ENCODE measurements at places on chromosomes 4 and X.

DNA sequence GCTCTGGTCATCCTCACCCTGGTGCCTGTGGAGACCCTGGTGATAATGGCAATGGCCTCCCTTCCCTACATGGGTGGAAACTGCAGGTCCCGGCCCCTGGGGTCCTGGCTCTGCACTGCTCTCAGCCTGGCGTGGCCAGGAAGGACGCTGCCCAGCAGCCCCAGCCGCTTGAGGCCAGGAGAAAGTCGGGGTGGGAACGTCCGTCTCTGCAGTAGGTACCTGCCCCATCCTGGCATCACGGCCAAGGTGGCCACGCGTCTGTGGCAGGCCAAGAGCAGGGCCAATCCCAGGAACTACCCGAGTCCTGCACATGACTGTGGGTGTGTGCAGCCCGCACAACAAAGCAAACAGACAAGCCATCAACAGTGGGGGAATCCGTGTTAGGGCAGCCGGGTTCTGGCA, 33.8 kb downstream of the FGFRL1 start:
- no peak for DNase-seq

DNA sequence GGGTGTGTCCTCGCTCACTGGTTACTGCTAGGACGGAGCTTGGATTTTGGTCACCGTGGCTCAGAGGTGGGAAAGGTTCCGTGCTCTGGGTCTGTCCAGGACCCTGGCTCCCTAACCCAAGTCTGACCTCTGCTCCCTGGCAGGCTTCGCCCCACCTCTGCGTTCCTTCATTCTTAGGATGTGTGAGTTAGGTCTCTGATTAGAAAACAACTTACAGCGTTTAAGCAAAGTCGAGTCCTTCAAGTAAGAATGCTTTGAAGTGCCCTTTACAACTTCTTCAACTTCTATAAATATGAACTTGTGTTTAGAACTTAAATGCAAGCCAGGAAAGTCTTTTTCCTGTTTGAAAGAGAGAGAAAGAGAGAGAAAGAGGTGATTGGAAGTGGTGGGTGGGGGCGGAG, 891 bp downstream of the TLR2 start:
- no peak for DNase-seq

GRCh38 chr4:135207531-135207930, 1005.9 kb upstream of the PABPC4L start:
- DNase-seq, result no peak

GRCh38 chrX:111719426-111720210, 38.6 kb downstream of the ALG13 start:
- DNase-seq, result no peak

DNA sequence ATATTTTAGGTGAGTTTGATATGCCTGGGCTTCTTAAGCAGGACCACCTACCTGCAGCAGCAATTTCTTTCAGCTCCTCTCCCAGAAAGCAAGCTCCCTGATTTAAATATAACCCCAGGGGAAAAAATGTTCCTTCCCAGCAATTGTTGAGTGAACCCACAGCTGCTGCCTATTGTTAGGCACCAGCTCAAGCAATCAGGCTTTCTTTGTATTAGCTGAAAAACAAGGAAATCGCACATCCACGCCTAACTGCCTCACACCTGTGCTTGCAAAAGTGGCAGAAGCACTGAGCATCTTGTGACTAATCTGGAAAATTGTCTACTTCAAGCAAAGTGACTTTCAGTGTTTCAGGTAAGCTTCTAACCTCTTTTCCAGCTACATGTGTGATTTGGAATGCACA, 432.2 kb downstream of the SMARCA1 start:
- DNase-seq, result peak; percentile 93

DNA sequence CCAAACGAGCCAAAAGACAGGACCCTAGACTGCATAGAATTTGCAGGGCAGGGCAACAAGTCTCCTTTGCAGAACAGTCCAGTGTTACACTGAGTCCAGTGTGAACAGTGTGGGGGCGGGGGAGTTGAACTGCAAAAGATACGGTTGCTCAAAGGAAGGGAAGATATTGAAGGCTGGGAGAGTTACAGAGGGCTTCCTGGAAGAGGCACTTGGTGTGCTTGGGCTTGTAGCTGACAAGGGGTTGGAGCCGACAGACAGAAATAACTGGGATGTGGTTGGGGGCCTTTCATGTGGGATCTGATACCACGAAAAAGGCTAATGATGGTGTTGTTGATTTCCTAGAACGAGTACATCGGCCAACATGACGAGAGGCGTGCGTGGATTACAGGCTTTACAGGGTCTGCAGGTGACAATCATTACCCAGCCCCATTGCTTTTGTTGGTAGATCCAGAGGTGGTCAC, 6.1 kb downstream of the XPNPEP2 start:
- no peak for DNase-seq

DNA sequence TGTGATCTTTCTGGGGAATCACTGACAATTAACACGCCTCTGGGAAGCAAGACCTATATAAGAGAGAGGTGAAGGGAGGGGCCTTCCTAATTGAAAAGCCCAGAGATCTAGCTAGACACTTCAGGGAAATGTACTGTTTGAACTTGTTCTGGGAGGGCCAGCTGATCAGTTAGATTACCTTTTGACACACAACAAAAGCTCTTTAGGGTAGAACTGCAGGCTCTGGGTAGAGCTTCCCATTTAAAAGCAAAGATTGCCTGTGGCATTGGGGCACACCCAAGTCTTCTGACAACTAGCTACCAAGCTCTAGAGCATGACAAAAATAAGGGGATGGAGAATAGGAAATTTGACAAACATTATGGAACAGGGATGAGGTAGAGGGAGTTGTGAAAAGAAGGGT, 26.3 kb downstream of the AREG start:
- no peak for DNase-seq

DNA sequence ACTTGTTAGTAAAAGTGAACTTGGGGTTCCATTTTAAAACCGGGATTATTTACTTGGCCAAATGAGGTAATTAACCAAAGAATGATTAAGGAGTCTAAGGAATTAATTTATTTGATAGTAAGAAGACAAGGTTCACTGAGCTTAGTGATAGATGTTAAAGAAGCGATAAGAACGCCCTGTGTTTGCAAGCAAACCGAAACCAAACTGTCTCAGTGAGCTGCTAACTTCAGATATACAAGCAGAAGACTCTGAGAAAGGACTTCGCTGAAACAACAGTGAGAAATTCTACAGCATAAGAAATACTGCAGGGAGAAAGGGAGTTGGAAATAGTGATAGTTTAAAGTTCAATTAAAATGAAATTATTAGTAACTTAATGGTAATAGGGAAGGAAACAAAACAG, 37.6 kb upstream of the SHISA3 start:
- no peak for DNase-seq

DNA sequence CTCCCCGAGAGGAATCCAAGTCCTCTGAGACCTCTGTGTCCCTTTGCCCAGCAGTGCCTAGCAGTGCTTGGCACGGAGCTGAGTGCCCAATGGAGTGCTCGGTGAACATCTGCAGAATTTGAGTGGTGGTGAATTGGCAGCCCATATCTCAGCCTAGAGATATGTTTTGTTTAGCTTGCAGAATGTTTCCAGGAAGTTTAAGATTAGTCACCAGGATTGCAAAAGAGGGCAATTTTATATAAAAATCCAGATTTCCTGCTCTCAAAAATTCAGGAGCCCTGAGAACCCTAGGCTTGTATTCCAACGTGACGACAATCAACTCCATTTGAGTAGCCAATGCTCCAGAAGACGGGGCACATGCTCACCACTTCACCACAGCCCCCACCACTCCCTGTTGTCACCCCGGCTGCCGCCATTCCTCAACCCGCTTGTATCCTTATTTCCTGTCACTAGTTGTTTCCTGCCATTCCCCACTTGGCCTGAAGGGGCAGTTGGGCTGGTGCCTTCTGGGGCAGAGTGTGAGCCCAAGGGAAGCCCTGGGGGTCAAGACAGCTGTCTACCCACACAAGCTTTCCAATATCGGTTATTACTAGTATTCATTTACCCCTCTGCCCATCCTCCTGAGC, 116.9 kb downstream of the EFNB1 start:
- DNase-seq, result peak; percentile 47

GRCh38 chrX:20215565-20215964, 51.1 kb downstream of the RPS6KA3 start:
- DNase-seq, result no peak

GRCh38 chrX:24014388-24015018, 12.5 kb downstream of the KLHL15 start:
- no peak for DNase-seq

- DNase-seq, result no peak
These were observed 2.9 kb upstream of the SCARB2 start for GRCh38 chr4:76216524-76216923.

GRCh38 chrX:15500497-15500966, at the start of gene BMX:
BMX (plus strand) TSS chrX:15500807; CDS start chrX:15508354, 7,547 bp downstream.
- no peak for DNase-seq

DNA sequence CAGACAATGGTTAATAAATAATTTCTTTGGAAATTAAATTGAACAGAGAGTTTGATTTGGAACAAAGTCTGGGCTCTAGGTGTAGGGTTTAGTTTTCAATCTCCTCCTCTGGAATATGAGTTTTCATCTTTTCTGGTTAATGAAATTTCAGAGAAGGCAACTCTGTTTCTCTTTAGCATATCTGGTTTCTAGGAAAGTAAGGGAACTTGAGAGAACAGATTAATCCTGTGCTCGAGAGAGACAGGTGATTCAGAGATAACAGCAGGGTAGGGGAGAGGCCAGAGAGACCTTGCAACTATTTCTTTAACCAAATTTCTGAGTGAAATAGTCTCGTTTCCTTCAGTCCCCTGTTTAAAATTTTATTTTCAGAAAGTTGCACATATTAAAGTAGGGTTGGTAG, 275.4 kb downstream of the GALNTL6 start:
- DNase-seq, result no peak

DNA sequence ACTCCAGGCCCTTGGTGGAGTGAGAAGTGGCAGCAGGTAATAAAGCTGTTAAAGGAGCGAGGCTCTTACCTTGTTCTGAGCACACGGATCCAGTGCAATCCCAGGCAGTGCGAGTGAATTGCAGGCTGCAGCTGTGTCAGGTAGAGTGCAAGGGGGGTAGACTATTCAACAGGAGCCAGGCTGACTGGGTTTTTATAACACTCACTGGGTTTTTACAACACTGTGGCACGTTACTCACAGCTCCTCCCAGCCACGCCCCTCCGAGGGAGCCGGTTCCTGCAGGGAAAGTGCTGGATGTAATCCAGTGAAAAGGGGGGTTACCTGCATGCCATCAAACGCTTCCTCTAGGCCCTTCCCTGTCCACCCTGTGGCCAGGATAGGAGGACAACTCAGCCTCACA, 358 bp downstream of the FGFBP1 start:
- DNase-seq, result peak; percentile 20

DNA sequence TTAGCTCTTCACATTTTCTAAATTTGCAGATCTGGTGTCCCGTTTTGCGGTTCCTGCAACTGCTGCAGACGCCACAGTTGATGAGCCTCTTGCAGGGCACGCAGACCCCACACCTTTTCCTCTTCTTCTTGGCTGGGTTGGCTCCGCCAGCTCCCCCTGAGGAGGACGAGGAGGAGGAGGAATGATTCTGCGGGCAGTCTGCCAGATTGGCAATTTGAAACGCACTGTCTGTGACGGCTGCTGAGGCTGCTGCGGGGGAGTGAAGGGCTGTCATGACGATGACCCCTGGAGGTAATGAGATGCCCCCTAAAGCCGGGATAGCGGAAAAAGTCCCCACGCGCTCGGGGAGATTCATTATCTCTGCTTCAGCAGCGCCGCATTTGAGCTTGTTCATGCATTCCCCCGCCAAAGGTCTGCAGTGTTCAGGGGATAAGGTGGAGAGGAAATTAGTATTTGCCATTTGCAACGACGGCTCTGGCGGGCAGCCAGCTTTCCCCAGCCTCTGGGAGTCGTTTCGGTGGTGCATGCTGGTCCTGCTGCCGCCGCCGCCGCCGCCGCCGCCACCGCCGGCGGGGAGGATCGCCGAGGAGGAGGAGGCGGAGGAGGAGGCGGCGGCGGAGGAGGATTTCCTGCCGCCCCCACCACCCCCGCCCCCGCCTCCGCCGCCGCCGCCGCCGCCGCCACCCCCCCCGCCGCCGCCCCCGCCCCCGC, 3.8 kb downstream of the CXXC4 start:
- peak; percentile 95 for DNase-seq

DNA sequence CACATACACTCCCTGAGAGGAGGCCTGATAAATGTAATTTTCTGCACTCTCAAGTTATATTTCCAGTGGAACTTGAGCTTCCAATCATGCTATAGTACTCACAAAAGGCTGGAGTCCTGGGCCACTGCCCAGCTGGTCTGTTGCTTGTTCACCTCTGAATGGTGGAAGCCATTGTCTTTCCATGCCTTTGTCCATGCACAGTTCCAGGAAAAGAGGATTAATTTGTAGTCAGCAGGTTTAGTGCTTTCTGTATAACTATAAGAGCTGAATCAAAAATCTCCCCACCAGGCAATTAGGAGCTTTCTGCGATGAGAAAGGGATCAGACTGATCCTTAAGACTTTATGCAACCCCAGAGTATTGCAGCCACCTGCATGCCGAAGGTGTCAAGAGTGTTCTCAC, 195.4 kb upstream of the PGRMC2 start:
- DNase-seq, result no peak

GRCh38 chr4:16032396-16032770, 51.4 kb downstream of the PROM1 start:
- DNase-seq, result no peak

- DNase-seq, result peak; percentile 9
These were observed 14.8 kb upstream of the LAP3 start for GRCh38 chr4:17562157-17562556.

DNA sequence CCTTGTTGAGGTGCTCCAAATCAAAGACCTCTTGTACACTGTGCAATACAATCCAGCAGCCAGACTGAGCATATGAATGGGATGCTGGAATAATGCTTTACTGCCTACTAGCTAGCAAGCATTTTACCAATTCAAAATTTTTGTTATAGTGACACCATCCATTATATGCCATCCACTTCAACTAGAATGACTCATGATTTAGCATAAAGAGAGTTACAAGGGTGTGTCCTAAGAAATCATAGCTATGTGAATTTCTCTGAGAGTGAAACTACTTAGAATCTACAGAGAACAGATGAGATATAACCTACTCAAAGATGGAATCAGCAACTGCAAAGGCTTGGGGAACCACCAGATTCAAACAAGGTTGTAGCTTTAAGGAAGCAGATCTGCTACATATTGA, 221.9 kb downstream of the LHFPL1 start:
- no peak for DNase-seq

GRCh38 chrX:13750812-13751211, 16.3 kb downstream of the OFD1 start:
- no peak for DNase-seq

DNA sequence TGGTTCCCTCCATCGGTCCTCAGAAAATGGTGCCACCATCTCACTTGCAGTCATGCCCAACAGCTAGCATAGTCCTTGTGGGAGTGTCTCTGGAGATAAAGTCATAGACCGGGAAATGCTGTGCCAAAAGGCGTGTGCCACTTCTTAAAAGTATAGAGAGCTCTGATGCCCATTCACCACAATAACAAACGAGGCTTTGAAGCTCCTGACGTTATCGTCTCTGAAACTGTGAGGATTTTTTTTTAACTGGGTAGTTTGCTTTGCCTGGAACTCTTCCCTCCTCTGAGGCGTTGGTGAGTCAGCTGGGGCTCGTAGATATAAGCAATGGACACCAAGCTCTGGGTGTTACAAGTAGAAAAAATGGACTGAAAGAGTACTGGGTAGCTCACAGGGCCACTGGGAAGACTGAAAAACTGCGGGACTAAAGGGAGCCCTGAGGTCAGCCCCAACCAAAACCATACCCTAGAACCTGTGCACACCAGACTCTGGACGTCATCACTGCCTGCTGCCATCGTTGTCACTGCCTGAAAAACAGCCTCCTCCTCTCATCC, 89.4 kb upstream of the TRIM2 start:
- DNase-seq, result no peak

- peak; percentile 69 for DNase-seq
These were observed 430.6 kb downstream of the DTHD1 start for GRCh38 chr4:36712013-36712412.

Measured in NCI-H69 (cell line).